Urothelium cell line (cell line): ENCODE measurements at places on chromosomes 1 and 21.

- no peak for DNase-seq
Measured at GRCh38 chr1:192578144-192578909, 2.8 kb downstream of the RGS1 start.

DNA sequence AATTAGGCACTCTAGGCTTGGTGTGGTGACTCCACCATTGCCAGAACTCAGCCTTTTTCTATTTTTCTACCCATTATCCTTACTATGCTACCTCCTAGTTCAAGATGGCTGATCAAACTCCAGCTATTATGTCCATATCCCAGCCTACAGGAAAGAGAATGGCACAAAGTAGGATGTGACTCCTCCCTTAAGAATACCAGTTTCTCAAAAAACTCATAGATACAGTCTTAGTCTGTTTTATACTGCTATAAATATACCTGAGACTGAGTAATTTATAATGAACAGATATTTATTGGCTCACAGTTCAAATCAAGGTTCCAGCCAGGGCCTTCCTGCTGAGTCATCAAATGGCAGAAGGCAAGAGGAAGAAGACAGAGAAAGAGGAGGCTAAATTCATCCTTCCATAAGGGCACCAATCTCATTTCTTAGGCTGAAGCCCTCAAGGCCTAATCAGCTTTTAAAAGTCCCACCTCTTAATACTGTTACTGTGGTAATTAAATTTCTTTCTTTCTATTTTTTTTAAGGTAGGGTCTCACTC is 542.8 kb upstream of the BEND5 start:
- no peak for DNase-seq

DNA sequence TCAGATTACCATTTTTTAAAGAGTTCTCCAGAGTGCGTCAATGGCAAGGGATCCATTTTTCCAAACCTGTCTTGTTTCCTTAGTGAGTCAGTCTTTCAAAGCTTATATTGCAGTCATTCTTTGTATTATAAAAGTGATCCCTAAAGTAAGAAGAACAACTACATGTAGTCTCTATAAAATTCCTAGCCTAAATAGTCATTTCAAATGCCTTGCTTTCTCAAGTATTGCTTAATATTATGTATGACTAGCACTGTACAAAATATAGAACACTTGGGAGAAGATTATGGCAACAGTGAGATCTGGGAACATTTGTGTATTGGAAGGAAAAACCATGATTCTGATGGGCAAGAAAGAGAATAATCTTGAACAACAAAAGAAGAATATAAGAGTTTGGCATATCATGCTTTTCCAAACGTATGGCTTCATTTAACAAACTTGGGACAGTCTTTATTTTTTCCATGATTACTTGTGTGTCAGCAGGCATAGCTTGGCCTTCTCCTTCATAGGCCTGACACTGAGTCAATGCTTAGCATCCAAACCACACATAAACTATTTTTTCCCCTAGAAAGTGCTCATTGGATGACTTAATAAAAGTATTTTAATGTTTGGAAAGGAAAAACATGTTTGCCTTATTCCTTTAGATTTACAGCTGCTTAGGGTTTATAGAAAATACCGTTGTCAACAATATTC is 547.4 kb downstream of the LTN1 start:
- DNase-seq = no peak

- no peak for DNase-seq
Measured at GRCh38 chr1:44408212-44408582, 3.1 kb downstream of the RNF220 start.

GRCh38 chr21:39073717-39074116 is 109.5 kb downstream of the PSMG1 start:
- no peak for DNase-seq

GRCh38 chr21:16519036-16519435 is 789.3 kb downstream of the USP25 start:
- no peak for DNase-seq

GRCh38 chr1:47191940-47192457 is 2.2 kb upstream of the PDZK1IP1 start:
- DNase-seq = no peak
